Activated CD4-positive, alpha-beta T cell treated with anti-CD3 and anti-CD28 coated beads for 24 hours (primary cell): ENCODE measurements at places on chromosomes 4 and X.

DNA sequence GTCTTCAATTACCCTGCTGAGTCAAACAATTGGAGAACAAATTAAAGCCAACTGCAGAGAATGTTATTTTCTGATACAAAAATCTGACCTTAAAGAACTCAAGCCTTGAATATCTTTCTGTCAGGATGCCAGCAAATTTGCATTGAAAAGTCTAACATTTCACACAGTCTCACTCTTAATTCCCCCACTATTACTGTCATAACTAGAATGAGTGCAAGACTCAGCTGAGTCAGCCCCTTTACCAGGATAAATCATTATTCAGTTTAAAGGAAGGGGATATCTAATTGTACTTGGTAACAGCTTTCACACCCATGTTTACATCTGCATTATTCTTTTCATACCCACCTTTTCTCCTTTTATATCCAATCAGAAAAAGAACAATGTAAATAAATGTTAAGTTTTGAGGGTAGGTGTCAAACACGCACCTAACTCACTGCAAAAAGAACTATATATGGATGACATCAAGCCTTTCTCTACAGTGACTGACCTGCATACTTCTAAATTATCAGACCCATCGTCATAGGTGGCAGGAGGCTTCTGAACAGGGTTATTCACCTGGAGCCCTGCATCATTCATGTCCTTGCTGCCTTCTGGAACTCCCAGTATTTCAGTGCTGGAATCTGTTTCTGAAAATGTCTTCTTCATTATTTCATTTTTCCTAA lies 117.4 kb downstream of the TMA16 start:
- DNase-seq, result no peak

- DNase-seq, result peak; percentile 65
Observed at GRCh38 chrX:53239474-53239873, 14.5 kb upstream of the KDM5C start.

DNA sequence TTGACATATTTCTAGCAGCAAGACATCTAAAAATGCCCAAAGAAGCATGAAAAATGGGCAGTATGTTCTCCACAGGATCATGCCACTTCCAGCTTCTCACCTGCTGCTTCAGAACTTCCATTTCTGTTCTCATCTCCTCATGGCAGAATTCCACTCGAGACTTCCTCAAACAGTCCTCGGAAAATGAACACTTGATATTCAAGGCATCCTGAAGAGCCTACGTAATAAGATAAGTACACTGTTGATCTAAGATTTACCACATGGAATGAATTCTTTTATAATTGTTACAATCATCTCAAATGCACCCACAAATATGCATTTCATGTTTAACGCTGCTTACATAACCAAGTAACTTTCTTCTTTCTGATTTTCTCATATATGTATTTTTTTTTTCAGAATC lies 14.1 kb downstream of the TNIP3 start:
- no peak for DNase-seq

GRCh38 chrX:11678158-11678557 lies 12.4 kb upstream of the ARHGAP6 start:
- no peak for DNase-seq

DNA sequence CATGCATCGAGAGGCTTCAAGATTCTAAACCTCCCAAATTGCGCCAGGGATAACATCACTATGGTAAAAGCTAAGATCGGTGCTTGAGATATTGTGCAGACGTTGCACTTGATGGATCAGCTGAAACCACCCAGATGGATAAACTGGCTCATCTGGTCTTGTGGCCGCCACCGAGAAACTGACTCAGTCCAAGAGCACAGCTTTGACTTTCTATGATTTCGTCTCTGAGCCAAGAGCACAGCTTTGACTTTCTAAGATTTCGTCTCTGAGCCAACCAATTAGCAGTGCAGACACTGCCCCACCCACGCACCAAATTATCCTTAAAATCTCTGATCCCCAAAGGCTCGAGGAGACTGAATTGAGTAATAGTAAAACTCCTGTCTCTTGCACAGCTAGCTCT lies 687.2 kb downstream of the FAM133A start:
- no peak for DNase-seq

DNA sequence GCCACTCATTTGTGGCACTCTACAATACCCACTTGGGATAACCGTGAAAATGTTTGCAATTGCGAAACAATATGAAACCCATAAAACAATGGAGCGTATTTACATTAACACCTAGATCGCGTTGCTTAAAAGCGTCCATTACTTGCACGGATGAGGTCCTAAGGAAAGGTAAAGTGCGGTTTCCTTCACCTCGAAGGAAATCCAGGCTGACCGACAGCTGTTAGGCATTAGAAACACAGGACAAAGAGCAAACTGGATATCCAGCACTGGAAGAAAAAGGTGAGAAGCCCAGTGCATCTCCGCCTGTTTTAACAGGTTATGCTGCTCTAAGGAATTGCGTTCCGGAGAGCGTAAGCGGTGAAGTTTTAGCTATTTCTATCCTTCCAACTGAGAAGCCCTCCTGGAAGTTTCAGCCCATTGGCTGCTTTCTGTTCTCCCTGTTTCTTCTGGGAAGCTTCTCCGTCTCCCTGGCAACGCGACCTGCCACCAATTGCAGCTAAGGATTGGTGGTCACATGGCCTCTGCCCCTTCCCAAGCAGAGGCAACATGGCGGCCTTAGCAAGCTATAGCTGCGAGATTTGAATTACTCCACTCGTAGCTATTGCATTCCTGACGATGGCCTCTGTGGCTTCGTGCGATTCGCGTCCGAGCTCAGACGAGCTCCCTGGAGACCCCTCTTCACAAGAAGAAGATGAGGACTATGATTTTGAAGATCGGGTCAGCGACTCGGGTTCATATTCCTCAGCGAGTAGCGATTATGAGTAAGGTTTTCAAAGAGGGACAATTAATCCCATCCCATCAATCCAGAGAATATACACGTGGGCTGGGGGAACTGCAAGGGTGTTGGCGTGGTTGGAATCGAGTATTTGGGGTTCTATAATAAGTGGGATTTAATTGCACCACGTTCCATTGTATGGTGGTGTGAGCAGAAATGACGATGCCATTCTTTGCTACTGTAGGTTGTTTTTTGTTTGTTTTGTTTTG lies at the start of gene INTU:
Gene INTU, plus strand, starts transcription at position 538 of the 984 bp plus-strand sequence. Its CDS starts 78 bp downstream, at position 616.
- DNase-seq, result peak; percentile 26
